ENCODE measurements at places on chromosomes 2 and 18.

GRCh38 chr2:1632510-1632909, 111.8 kb downstream of the PXDN start:
- DNase-seq, result no peak

DNA sequence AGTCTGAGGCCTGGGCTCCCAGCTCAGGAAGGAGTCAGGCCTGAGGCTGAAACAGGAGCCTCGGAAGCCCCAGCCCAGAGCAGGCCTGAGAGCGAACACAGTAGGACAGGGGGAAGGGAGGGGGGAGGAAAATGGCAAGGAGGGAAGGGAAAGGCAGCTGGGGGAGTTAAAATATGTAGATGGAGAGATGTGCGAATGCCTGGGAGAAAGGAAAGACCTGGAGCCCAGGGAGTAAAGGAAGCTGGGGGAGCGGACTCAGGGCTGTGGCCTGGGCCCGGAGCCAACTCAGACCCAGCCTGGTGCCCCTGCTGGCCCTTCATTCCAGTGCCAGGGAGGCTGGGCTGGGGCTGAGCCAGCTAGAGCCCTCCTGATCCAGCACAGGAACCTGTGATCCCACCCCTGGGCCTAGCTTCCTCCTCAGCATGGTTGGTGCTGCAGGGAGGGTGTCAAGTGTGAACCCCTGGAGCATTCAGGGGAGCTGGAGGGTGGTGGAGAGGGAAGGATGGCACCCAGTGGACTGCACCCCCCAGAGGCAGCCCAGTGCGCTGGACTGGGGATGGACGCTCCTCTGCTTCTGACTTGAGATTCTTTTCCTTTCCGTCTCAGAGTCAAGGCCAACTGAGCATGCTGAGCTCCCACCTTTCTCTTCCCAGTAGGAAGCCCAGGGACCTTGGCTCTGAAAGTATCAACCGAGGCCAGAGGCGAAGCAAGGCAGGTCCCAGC, 46.3 kb downstream of the EMX1 start:
- DNase-seq, result no peak

- no peak for DNase-seq
Measured at GRCh38 chr2:108354136-108354535, 23.6 kb upstream of the SULT1C4 start.

- DNase-seq, result no peak
Measured at GRCh38 chr2:48722391-48722790, 33.1 kb downstream of the LHCGR start.

DNA sequence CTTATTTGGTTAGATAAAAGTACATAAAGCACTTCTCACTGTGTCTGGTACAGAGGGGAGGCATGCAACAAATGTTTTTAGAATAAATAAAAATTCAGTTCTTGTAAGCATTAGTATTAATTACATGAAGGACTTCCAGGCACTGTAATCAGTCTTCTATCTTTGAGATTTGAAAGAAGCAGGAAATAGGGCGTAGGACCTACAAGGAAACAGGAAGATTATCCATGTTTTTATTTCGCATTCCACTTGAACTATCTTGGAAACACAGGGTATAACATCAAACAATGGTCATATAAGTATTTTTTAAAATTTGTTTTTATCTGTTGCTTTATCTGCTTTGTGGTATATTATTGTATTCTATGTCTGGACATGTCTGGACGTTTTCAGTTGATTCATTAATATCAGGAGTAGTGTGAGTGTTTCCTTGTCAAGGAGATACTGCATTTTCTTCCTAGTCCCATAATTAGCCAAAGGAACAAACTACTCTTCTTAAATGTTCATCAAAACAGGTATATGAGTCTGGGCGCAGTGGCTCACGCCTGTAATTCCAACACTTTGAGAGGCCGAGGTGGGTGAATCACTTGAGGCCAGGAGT, 32.5 kb downstream of the BMPR2 start:
- no peak for DNase-seq

- no peak for DNase-seq
Measured at GRCh38 chr2:8576525-8577167, 105.2 kb upstream of the ID2 start.

DNA sequence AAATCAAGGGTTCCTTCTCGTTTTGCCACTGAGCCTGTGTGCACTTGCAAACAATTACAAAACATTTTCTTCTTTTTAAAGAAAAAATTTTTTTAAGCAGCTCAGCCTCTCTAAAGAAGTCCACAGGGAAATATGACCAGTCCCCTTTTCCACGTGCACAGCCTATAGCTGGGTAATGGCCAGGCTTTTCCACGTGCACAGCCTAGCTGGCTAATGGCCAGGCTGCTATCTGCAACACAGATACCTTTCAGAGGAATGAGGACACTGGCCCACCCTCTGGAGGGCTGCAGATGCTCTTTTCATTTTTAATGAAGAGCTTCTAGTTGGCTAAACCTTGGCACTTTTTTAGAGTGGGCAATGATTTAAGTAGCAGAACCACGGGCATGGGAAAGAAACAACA, 46.3 kb downstream of the ASB18 start:
- no peak for DNase-seq

DNA sequence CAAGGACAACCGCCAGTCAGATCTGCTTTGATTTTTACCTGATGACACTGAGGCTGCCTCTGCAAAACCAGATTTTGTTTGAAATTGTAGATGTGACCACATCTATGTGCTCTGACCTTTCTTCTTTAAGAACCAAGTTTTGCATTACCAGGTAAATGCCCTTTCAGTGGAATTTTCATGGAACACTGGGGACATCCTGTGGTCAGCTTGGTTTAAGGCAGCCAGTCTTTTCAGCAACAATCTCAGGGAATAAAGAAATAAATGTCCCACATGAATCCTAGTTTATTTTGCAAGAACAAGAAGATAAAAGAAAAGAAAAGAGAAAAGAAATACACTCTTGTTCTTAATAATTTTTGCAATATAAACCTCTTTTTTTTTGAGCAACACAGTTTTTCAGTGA, 90.6 kb downstream of the POU3F3 start:
- DNase-seq, result no peak

DNA sequence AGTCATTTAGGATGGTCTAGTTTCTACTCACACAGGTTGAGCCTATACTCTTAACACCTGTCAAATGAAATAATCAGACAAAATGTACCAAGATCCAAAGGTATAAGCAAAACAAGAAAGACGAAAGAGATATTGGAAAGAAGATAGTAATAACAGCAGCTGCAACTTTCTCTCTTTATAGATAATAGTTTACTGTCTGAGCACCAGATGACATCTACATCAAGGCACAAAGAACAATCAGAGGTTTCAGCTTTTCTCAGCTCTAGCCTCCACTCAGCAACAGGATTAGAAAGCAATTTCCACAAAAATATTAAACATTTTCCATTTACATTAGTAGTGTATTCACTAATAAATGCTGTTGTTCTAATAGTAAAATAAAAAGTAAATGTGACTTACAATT, 66.3 kb downstream of the RTTN start:
- no peak for DNase-seq

DNA sequence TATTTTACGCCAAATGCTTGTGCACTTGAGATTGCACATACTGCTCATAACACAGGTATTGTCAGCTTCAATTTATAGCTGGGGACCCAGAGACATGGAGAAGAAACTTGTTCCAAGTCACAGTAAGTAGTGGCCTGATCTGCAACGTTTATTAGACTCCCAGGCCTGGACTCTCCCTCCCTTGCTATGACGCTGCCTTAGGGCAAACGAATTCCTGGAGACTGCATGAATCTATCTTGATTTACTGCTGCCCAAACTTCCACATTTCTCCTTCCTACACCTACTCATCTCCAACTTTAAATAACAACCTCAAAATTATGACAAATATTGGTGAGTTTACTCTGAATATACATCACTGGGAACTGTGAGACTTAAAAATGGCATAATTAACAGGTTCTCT, 145.1 kb upstream of the CCDC195 start:
- DNase-seq, result no peak

GRCh38 chr2:134988994-134989605, 58.1 kb downstream of the MAP3K19 start:
- DNase-seq, result peak; percentile 11

GRCh38 chr2:207141386-207141785, 24.4 kb downstream of the KLF7 start:
- no peak for DNase-seq

GRCh38 chr18:25495606-25496005, 143.6 kb upstream of the ZNF521 start:
- no peak for DNase-seq

- DNase-seq, result no peak
Measured at GRCh38 chr2:3739313-3739712, 35.9 kb downstream of the DCDC2C start.

DNA sequence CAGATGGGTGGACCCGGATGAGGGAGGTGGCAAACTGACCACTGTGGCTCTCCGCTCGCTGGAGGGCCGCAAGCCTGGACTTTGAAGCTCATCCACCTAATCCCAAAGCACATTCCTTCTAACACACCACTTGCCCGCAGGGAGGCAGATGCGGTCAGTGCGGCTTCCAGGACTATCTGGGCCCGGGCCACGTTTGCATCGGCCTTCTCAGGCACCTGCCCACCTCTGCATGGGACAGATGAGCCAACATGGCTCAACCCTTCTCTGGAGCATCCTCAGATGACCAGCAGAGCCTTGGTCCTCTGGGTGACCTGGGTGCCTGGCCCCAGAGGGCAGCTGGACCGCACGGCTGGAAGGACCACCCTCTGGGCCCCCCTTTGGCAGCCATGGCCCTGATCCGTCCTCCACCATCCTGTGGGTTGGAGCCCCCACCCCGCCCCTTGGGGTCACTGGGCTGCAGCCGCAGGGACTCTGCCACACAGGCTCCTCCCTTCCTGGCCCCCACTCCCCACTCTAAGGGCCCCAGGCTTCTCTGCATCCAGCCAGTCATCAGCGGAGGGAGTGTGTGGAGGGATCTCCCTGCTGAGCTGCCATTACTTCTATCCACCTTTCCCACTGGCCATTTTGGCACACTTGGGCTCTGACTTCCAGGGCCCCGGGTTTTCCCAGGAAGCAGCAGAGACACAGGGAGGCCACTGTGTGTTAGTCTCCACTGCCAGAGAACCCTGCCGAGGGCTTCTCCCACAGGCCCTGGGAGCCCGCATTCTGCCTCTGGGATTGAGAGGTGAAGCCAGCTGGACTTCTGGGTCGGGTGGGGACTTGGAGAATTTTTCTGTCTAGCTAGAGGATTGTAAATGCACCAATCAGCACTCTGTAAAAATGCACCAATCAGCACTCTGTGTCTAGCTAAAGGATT, 12.3 kb downstream of the HDAC4 start:
- DNase-seq, result no peak

DNA sequence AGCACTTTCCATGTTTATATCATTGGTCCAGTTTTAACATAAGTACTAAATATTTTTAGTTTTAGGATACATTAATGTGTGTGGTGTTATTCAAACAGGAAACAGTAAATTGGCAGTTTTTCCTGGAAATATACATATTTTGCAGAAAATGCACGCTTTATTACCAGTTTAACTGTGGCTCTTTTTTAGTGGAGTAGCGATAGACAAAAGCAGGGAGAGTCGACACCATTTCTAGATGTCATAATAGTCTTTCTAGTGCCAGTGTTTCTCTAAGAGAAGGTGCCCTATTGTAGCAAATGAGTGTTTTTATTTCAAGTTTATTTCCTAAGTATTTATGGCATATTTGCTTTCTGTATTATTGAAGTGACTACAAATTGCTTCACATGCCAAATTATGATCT, 9.1 kb upstream of the SLC35G4 start:
- no peak for DNase-seq

DNA sequence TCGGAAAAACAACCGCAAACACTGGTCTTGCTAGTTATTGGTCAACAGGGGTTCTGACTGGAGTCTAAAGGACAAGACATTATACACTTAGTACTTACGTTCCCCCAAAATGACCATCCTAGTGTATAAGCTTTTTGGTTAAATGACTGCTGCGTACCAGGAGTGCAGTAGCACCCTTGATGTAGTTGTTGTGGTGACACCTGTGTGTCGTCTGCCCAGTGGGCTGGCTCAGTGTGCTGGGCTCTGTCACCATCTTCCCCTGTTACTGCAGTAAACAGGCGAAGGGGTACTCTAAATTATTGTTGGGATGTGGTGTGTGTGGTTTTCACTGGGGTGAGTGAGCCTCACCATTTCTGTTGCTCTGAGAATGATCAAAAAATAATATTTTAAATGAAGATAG, 76.2 kb downstream of the MAPRE2 start:
- no peak for DNase-seq

GRCh38 chr2:85926526-85926925, 37.7 kb upstream of the ST3GAL5 start:
- DNase-seq, result no peak

- DNase-seq, result no peak
Measured at GRCh38 chr2:127413782-127414637, 4.2 kb upstream of the PROC start.

- no peak for DNase-seq
Measured at GRCh38 chr2:111049792-111050640, 70.7 kb upstream of the BCL2L11 start.

DNA sequence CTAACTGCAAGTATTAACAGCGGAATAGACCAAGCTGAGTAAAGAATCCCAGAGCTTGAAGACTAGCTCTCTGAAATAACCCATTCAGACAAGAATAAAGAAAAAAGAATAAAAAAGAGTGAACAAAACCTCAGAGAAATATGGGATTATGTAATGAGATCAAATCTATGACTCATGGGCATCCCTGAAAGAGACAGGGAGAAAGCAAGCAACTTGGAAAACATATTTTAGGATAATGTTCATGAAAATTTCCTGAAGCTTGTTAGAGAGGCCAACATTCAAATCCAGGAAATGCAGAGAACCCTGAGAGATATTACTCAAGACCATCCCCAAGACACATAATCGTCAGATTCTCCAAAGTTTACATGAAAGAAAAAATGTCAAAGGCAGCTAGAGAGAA, 17.3 kb downstream of the PFN4 start:
- no peak for DNase-seq

DNA sequence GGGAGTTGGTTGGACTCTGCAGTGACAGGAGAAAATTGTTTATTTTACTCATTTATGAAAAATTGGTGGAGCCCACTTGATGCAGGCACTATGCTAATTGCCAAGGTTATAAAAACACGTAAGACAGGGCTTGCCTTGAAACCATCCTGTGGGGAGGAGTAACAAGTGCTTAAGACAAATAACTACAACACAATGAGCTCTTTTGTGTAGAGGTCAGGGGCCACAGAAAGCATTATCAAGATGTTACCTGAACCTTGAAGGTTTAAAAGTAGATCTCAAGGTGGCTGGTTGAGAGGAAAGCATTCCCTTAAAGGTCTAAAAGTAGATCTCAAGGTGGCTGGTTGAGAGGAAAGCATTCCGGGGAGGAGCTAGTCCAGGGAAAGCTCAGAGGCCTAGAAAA, 381.8 kb upstream of the POU3F3 start:
- no peak for DNase-seq

- no peak for DNase-seq
Measured at GRCh38 chr18:77071711-77072292, 60.8 kb downstream of the MBP start.

GRCh38 chr2:233990261-233990798, 60.2 kb upstream of the SPP2 start:
- DNase-seq, result no peak
